ENCODE measurements at places on chromosomes 1 and 21. TPM values are rescaled to one million over a fixed set of nuclear protein-coding genes. Genes with fewer than 3 reads are reported as not detected.

The TRNP1 gene
- 6.1 TPM for total RNA-seq

The G0S2 gene
- 14.1 TPM for total RNA-seq

The GLMP gene
- total RNA-seq, result 54.6 TPM

The TRIM63 gene
- not detected for total RNA-seq

GRCh38 chr1:159959451-159959850 is 5.4 kb upstream of the SLAMF9 start:
- H3K27ac ChIP-seq, result no peak overlapping the region
- DNase-seq, result no peak
- no peaks in the 10 kb centered on the region for H3K4me1 ChIP-seq

DNA sequence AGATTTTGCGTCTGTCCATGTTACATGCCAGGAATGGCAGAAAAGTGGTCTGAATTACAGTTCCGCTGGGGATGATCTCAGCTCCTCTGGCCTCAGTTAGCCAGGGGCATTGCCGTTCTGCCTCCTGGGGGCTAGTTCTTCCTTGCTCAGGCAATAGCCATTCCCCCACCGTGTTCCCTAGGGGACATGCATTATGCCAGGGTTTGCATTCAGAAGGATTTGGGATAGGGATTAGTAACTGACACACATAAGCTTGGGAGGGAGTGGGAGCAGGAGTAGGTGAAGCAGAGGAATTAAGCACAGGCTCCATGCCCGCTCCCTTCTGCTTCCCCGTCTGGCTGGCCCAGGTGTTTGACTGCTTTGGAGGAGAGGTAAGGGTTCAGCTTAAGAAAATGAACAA is 12.7 kb downstream of the LRRC71 start:
- H3K4me3 ChIP-seq, result no peak overlapping the region
- H3K4me1 ChIP-seq, result no peaks in the 10 kb centered on the region
- H3K36me3 ChIP-seq, result peaks cover 10% of the 10 kb centered on the region
- no peak for DNase-seq
- no peak overlapping the region for H3K27ac ChIP-seq
